ENCODE measurements at places on chromosomes 5 and 9.

GRCh38 chr9:136187683-136188586, 17.0 kb downstream of the LHX3 start:
- peak; percentile 14 for DNase-seq

DNA sequence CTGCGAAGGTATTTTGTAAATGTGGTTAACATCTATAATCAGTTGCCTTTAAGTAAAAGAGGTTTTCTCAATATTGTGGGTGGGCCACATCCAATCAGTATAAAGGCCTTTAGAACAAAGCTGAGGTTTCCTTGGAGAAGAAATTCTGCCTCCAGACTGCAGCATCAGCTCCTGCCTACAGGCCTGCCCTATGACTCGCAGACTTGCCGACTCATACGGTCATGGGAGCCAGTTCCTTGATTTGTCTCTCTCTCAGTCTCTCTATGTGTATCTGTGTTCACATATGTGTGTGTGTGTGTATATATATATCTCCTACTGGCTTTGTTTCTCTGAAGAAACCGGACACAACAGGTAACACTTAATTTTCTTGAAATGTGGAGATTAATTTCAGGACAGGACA, 45.3 kb downstream of the SLC36A1 start:
- DNase-seq: peak; percentile 19

DNA sequence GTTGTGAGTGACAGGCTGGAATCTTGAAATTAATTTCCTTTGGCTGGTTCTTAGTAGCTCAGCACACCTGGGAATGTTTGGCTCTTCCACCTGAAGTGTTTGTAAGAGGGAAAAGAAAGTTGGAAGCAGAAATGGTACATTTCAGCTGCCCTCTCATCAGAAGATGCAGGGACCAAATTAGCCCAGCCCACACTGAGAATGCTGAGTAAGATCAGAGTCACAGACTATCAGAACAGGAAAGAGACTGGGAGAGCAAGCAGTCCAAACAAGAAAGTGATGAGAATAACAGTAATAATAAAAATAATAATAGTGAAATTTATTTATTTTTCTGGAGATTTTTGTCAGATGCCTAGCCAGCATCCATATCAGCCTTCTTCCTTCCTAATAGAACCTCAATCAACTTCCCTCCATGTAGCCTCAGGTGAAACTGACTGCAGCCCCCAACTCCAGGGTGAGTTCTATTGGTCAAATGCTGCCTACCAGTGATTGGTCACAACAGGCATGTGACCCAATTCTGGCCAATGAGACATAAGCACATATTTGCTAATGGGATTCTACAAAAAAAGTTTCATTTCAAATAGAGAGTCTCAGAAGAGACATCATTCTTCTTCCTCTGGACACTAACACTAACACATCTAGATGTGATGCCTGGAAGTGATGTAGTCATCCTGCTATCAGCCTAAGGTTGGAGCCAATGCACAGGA, 31.2 kb upstream of the ADRA1B start:
- no peak for DNase-seq

GRCh38 chr5:57317341-57317740, 143.5 kb downstream of the GPBP1 start:
- no peak for DNase-seq

DNA sequence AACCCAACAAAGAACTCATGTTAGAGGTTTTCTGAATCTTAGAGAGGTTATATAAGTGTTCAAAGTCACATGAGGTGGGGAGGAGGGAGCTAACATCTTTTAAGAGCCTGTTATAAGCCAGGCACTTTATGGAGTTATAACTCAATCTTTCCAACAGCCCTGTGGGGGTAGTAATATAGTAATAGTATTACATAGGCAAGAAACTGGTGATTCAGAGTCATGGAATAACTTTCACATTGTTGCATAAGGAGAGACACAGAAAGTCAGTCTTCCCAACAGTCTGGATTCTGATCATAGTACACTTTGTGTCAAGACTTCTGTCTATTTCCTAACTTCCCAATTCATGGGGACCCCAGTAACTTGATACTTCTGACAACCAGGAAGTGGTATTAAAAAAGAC, 89.2 kb downstream of the ACER2 start:
- DNase-seq: peak; percentile 15

DNA sequence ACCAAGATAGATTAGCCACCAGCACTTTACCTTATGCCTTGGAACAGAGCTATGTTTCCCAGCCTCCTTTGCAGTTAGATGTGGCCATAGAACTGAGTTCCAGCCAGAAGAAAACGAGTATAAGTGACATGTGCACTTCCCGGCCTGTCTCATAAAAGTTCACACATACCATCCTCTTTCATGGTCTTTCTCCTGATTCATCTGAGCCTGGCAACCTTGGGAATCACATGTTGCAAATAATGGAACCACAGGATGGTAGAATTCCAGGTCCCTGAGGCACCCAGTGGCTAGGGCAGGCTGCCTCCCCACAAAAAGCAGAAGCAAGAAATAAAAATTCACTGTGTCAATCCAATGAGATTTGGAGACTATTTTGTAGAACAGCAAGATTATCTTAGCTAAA, 128.1 kb downstream of the PDE4D start:
- DNase-seq: no peak

- no peak for DNase-seq
These were observed 22.6 kb upstream of the PHF19 start for GRCh38 chr9:120899490-120900068.

GRCh38 chr9:122479062-122479461, 1.3 kb upstream of the OR1J1 start:
- no peak for DNase-seq

DNA sequence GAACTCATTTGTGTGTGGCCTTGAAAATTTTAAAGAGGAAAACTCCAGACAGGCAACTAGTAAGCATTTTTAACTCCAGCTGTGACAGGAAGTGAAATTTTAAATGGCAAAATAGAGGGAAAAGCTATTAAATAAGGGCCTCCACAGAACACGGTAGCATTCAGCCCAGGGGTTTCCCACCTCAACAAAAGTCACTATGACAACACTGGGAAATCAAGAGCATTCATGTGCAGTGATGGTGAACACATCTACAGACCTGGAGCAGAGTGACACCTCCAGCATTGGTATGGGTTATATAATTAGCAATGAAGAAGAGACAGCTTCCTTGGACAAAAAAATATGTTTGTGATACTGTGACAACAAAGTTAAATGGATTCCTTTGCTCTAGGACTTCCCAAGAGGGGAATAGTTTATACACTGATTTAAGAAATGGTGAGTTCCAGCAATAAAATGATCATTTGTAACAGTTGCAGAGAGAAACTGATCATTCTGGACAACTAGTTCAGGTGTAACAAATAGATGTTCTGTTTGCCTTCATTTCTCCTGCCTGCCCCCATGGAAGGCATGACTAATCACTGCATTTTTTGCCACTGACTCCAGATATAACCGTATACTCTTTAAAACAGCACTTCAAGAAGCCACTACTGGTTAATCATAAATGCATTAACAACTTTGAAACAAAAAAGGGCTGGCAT, 93.3 kb upstream of the SLC44A1 start:
- no peak for DNase-seq

GRCh38 chr9:120464176-120464886, 115.6 kb downstream of the CDK5RAP2 start:
- DNase-seq: no peak

- DNase-seq: no peak
These were observed 593.3 kb downstream of the CDK5RAP2 start for GRCh38 chr9:119986713-119987112.

- DNase-seq: no peak
These were observed 308.6 kb upstream of the RGMB start for GRCh38 chr5:98464737-98465330.

GRCh38 chr9:92850898-92851297, 26.9 kb downstream of the ZNF484 start:
- DNase-seq: peak; percentile 10

- DNase-seq: no peak
These were observed 2.5 kb downstream of the CEP78 start for GRCh38 chr9:78238046-78239038.

DNA sequence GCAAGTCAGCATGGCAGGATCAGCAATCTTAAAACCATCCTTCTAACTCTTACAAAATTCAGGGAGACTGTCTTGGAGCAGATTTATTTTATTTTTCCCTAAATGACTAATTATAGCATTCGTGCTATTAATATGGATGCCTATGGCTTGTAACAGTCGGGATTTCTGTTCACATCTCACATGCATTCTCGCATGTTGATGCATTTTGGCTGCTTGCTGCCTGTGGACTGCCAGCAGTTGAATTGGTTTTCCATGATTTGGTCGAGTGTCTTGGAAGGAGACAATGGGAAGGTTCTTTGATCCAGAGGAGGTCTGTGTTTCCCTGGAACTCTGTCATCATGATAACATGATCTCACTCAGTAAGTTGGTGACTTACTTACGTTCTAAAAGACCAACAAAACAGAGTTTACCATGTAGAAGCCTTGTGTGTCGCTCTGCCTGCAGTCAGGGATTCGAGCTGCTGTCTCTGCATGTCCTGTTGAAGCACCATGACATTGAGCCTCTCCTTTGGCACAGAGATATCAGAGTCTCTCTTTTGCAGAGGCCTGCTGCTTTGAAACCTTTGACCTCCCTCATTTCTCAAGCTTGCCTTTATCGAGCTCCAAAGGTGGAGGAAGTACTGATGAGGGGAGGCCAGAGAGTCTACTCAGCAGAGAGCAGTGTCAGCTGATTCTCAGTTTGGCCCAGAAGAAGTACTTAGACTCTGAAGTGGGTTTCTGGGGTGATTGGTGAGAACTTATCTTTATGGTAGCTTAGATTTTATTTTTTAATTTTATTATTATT, 82.4 kb downstream of the ARHGAP26 start:
- DNase-seq: peak; percentile 52

DNA sequence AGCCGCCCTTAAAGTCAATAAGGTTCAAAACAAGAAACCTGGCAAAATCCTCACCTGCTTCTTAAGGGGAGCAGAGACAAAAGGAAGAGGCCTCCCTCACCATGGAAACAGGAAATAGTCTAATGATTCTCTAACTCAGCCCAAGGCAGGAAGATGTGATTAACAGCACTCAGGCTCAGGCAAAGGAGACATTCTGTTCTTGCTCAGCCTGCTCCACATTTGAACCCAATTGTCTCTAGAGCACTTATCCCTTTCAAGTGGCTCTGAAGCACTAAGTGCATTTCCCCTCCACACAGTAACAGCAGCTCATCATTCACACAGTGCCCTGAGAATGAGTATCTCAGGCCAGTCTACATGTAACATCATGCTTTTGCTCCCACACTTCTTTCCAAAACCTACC, 72.3 kb downstream of the NIPSNAP3B start:
- DNase-seq: no peak
